HS-5 (cell line): ENCODE measurements at places on chromosomes 2 and 18.

GRCh38 chr18:44742718-44743311, 62.1 kb downstream of the SETBP1 start:
- DNase-seq, result no peak

GRCh38 chr2:239349453-239350135, 51.2 kb downstream of the HDAC4 start:
- no peak for DNase-seq

DNA sequence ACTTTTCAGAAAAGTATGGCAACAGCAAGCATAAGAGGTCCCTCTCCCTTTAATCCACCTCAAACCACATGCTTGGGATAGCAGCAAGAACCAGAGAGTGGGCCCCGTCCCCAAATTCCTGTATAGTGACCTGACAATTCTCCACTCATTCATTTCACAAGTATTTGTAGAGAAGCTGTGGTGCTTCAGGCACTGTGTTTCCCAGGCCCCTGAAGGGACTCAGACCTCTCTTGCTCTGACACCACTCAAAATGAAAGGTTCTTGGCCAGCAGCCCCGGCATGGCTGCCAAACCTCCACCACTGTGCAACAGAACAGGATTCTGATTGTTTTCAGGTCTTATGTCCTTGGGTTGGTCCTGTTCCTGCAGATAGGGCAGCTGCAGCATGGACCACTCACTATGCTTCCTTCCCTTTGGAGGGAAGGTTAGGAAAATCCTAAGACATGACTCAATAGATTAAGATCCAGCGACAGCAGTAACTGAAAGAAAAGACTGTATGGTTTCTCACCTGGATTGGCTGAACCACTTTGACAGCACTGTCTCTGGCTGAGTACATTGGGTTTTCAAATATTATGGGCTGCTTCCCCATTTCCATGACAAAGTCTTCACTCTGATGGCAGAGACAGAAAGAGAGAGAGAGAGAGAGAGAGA, 67.6 kb downstream of the DHRS9 start:
- no peak for DNase-seq

DNA sequence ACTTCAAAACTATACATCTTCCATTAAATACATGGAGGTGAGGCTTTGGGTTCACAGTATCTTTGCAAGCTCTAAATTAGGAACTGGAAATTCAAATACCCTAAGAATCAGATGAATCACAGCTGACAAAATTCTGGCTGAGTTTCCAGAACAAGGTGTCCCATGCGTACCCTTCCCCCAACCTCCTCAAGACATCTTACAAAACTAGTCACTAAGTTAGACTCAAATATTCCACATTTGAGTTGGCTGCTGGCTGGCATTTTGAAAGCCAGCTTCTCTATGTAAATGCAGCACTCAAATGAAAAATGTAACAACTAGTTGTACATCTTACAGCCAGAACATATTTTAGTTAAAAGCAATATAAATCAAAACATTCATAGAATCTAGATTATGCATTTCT, 131.0 kb upstream of the ARL5A start:
- DNase-seq, result no peak
